ENCODE measurements at places on chromosomes 16 and 17. TPM values are rescaled to one million over a fixed set of nuclear protein-coding genes. Genes with fewer than 3 reads are reported as not detected.

The SLFN14 gene
- total RNA-seq = not detected

DNA sequence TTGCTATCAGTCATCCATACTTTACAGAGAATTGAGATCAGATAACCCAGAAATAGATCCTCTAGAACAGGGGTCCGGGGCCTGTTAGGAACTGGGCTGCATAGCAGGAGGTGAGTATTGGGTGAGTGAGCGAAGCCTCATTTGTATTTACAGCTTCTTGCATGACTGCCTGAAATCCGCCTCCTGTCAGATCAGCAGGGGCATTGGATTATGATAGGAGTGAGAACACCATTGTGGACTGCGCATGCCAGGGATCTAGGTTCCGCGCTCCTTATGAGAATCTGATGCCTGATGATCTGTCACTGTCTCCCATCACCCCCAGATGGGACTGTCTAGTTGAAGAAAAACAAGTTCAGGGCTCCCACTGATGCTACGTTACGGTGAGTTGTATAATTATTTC lies 13.0 kb upstream of the SCIMP start:
- no peaks in the 10 kb centered on the region for H3K36me3 ChIP-seq
- H3K27me3 ChIP-seq = no peaks in the 10 kb centered on the region
- H3K4me1 ChIP-seq = no peaks in the 10 kb centered on the region
- H3K4me3 ChIP-seq = no peak overlapping the region

DNA sequence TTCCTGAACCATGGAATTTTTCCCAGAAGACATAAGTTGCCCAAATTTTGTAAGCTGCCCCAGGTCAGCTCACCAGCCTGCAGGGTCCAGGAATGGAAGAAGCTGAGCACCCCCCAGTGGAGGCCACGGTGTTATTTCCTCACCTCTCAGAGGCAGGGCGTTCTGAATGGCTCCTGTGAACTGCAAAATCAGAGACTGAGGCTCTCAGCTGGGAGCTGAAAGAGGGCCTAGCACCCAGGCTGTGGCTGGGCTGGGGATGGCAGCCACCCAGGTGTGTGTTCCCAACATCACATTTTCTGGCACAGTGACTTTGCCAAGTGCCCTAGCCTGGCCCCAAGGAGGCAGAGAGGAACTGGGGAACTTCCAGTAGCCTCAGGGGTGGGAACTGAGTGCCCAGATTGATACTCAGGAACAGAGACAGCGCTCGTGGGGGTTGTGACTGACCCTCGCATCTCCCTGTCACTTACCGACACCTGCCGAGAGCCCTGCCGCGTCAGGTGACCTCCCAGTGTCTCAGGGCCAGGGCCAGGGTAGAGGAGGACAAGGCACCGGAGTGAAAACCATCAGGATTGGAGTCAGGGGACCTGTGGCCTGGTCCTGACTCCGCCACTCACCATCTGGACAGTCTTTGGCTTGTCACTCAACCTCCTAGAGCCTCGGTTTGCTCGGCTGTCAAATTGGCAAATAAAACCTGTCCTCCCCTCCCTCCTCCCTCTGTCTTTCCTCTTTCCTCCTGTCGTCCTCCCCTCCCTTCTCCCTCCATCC lies 11.3 kb downstream of the CACNG4 start:
- no peaks in the 10 kb centered on the region for H3K4me1 ChIP-seq
- DNase-seq = no peak
- H3K4me3 ChIP-seq = no peak overlapping the region
- no peaks in the 10 kb centered on the region for H3K36me3 ChIP-seq
- no peak overlapping the region for H3K27ac ChIP-seq
- no peaks in the 10 kb centered on the region for H3K27me3 ChIP-seq

GRCh38 chr16:75257886-75258806 lies 6.7 kb upstream of the BCAR1 start:
- no peaks in the 10 kb centered on the region for H3K27me3 ChIP-seq
- H3K27ac ChIP-seq = peak overlapping the region; percentile 15
- no peak for DNase-seq
- H3K36me3 ChIP-seq = no peaks in the 10 kb centered on the region

The VMO1 gene
- total RNA-seq = not detected

- H3K4me3 ChIP-seq = no peak overlapping the region
- H3K36me3 ChIP-seq = no peaks in the 10 kb centered on the region
- peaks cover 14% of the 10 kb centered on the region for H3K4me1 ChIP-seq
- peak; percentile 70 for DNase-seq
- H3K27me3 ChIP-seq = no peaks in the 10 kb centered on the region
- H3K27ac ChIP-seq = peak overlapping the region; percentile 48
Measured at GRCh38 chr16:80931801-80932707, 74.6 kb downstream of the CMC2 start.

- H3K36me3 ChIP-seq = no peaks in the 10 kb centered on the region
- H3K4me1 ChIP-seq = peaks cover 6% of the 10 kb centered on the region
- H3K27me3 ChIP-seq = no peaks in the 10 kb centered on the region
- DNase-seq = no peak
Measured at GRCh38 chr16:69888005-69888590, 63.0 kb upstream of the CLEC18A start.

The PYDC1 gene
- not detected for total RNA-seq

Data from body of pancreas (tissue), 4 donors.